ENCODE measurements at places on chromosomes 16 and 17.

GRCh38 chr16:10631886-10632285, 51.5 kb upstream of the EMP2 start:
- no peak for DNase-seq

- DNase-seq, result peak; percentile 68
Observed at GRCh38 chr17:9239793-9240658, 218.7 kb downstream of the NTN1 start.

DNA sequence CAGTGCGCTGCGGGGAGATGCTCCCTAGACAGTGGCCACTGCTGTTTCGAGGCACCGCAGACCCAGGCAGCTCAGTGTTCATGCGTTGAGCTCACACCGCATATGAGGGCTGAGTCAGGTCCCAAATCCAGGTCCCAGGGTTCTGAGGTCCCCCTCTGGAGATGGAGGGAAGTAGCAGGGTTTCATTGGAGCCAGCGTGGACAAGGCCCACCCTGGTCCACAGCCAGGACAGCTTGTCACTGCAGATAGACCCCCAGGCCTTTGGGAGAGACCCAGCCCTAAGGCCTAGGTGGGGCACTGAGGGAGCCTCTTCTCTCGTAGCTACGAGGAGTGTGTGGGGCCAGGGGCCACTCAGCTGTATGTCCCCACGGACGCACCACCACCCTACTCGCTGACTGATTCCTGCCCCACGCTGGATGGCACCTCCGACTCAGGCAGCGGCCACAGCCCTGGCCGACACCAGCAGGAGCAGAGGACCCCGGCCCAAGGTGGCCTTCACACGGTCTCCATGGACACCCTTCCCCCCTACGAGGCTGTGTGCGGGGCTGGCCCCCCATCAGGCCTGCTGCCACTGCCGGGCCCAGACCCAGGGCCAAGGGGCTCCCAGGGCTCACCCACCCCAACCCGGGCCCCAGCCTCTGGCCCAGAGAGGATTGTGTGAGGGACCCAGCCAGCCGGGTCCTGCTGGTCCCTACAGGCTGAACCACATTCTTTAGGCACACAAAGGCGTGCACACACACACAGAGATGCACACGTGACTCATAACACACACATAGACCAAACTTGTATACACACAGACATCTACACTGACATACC, 53.4 kb downstream of the BEAN1 start:
- DNase-seq, result no peak

GRCh38 chr16:31695667-31696066, 168.0 kb downstream of the AHSP start:
- no peak for DNase-seq

DNA sequence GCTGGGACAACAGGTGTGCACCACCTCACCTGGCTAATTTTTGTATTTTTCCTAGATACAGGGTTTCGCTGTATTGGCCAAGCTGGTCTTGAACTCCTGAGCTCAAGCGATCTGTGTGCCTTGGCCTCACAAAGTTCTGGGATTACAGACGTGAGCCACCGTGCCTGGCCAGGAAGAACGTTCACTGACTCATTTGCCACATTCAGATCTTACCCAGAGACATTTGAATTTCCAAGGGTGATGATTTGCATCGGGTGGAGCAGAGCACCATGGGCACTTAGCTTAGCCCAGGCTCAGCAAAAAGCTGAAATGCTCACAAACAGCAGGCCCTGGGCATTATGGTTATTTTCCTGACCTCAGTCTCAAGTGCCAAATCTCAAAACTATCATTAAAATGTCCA, 14.5 kb upstream of the ADORA2B start:
- DNase-seq, result no peak

GRCh38 chr17:59417452-59417851, 86.0 kb downstream of the YPEL2 start:
- no peak for DNase-seq

DNA sequence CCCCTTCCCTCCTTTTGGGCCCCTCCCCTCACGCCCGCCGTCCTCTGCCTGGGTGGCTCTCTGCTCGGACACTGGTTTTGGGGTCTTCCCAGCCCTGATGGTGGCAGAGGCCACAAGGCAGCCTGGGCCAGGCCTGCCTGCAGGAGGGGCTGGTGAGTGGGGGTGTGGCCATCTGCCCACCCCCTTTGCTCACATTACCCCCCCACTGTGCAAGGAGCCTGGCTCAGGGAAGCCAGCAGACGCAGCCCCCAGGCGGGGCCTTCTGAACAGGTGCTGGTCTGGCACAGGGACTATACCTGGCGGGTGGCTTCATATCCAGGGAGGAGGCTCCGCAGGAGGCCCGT, 10.7 kb upstream of the ZFPM1 start:
- no peak for DNase-seq

DNA sequence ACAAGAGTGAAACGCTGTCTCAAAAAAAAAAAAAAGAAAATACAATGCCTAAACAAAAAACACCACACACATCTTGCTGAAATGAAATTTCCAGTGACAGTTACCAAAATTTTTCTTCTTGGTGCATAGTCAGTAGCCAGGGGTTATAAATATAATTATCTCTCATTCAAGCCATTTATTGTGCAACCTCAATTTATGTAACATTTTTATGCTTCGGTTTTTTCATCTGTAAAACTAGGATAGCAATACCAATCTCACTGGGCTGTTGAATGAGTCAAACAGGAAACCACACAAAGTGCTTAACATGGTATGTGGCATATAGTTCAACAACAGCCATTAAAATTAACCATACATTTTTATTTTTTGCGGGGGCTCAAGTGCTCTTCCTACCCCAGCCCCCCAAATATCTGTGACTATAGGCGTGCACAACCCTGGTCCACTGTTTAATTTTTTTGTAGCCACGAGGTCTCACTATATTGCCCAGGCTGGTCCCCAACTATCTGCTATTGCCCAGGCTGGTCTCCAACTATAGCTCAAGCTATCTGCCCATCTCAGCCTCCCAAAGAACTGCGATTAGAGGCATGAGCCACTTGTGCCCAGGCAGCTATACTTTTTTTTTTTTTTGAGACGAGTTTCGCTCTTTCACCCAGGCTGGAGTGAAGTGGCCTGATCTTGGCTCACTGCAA, 2.6 kb downstream of the COG4 start:
- no peak for DNase-seq

DNA sequence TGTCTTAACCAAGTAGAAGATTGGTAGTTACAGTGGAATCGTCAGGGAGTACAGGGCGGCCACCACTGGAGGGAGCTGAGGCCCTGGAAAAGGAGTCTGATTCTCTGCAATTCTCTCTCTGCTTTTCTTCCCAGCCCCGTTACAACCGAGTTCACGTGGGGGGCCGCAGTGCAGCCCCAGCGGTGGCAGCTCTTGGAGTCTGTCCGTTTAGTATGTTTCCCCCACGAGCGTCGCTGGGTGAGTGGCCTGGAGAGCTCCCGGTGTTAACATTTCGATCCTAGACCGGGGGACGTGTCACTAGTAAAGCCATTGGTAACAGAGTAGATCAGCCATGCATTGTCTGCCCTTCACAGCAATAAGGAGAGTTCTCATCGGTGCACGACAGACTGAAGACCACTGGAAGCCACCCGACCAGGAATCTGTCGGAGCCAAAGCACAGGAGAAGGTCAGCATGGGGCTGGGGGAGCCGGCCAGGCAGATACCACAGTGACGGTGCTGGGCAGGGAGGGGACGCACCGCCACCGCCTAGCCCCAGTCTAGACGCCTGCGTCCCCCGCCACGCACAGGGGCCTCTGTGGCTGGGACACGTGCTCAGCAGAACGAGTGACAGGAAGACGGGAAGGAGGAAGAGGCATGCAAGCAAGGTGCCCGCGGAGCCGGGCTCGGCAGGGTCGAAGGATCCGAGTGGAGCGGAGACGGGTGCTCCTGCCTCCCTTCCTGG, 15.7 kb downstream of the SLC16A3 start:
- no peak for DNase-seq

DNA sequence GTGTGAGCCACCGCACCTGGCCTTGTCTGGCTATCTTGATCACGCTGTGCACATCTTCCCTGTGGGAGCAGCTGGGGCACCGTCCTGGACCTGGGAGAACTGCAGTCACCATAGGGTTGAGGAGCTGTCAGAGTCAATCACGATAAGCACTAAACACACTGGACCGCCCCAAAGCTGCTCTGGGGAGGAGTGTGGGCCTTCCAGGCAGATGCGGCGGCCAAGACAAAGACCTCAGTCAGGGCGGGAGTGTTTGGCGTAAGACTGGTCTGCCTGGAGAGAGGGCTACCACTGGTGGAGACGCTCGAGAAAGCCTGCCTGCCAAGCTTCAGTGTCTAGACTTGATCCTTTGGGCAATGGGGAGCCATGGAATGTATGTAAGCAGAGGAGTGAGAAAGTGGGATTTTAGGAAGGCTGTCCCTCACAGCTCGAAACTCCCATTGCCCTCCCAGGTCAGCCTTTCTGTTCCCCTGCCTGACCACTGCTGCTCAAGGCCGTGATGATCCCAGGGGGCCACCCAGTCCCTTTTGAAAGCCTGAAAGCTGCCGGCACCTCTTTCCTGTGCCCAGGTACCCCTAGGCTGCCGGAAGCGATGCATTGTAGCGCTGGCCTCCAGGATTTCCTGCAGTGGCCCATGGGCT, 29.3 kb upstream of the CIBAR2 start:
- no peak for DNase-seq

- peak; percentile 81 for DNase-seq
Observed at GRCh38 chr16:68064791-68065365, 20.3 kb upstream of the NFATC3 start.

GRCh38 chr16:2339521-2340484, 725 bp downstream of the ABCA3 start:
- peak; percentile 43 for DNase-seq

- DNase-seq, result peak; percentile 52
Observed at GRCh38 chr17:45430738-45431530, 1.7 kb downstream of the ARHGAP27 start.

GRCh38 chr16:10552998-10553491, 27.4 kb downstream of the EMP2 start:
- peak; percentile 61 for DNase-seq

DNA sequence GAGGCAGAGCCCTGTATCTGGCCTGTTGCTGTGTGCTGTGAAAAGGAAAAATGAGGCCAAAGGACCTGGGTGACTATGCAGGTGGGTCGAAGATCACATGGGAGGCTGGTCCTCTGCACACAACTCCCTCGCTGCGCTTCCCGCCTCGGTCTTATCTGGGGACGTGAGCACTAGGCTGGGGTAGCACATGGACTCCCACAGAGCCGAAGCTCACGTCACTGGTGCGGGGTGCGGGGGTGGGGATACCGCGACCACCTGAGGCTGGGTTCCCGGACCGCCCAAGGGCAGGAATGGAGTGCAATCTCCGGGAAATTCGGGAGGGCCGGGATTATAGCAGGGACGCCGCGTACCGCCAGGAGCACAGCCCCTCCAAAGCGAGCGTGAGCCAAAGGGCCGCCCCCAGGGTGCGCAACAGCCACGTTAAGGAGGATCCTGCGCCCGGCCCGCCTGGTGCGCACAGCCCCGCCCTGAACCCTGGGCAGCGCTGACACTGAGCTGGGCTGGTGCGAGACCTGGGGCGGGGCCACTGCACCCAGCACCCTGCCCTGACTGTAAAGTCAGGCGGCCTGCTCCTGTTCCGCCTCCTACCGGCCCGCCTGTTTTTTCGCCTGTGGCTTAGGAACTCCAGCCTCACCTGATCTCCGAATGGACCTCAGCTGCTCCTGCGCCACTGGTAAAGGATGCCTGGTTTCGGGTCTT, 4.8 kb downstream of the MT1A start:
- peak; percentile 81 for DNase-seq

DNA sequence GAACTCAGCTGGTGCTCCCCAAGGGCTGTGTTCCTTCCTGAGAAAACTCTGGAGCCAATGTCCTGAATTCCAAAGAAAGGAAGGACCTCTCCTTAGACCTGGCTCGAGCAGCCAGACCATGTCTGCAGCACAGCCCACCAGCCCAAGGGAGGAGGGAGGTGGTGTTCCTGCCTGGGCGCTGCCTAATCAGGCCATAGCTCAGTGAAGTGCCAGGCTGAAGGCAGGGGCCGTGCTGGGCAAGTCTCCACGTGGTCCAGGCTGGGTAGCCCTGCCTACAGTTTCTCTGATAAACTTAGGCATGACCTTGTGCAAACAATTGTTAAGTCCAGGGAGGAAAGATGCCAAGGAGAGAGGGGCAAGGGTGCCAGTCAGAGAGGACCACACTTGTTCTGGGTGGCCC, 76.8 kb downstream of the MPRIP start:
- no peak for DNase-seq

DNA sequence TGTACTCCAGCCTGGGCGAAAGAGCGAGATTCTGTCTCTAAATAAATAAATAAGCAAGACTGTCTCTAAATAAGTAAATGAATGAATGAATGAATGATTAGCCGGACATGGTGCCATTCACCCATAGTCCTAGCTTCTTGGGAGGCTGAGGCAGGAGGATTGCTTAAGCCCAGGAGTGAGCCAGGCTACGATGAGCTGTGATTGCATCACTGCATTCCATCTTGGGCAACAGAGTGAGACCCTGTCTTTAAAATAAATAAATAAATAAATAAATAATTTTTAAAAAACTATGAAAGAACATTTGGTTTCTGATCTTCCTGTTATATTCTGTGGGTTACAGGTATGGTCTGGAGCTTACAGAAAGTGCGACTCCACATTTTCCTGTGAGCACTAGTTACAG, 65.0 kb downstream of the C17orf58 start:
- no peak for DNase-seq

DNA sequence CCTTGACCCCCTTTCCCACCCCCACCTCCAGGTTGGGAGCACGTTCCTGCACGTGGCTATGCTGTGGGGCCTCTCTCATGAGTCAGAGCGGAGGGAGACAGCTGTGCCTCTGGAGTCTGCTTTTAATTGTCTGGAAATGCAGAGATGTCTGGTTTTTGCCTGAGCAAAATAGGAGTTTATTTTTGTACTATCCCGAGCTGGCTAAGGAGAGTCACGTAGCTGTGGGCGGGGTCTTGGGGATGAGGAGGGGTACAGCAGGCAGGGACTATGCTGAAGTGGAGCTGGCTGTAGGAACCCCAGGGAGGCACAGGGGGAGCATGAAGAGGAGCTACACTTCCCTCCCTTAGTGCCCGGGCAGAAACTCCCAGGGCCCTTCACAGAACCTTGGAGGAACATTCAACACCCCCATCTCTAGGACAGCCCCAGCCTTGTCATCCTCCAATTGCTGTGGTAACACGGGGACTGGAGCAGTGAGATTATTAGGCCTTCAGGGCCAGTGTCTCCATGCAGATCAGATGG, 44.7 kb upstream of the LGALS9 start:
- no peak for DNase-seq

DNA sequence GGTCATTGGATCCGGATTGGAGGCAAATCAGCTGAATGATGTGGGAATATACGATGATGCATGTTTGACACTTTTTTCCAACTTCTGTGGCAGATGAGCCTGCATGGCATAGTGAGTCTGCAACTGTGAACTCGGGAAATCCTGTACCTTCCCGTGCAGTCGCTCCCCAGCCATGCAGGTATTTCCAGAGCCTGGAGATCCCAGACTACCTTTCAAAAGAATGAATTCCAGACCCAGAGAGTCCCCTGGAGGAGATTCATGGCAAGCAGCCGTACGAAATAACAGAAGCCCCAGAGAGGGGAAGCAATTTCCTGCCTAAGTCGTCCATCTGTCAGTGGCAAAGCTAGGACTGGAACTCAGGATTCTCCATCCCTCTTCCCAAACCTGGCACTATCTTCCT, 75.7 kb upstream of the FAM20A start:
- DNase-seq, result no peak
